CD4-positive, alpha-beta T cell treated with Interleukin-4 for 4 hours (primary cell): ENCODE measurements at places on chromosomes 2 and 18.

- no peak for DNase-seq
Observed at GRCh38 chr2:70085711-70086277, 1.5 kb upstream of the PCBP1 start.

GRCh38 chr18:35933982-35934381 lies 38.5 kb upstream of the RMP24 start:
- DNase-seq = no peak

DNA sequence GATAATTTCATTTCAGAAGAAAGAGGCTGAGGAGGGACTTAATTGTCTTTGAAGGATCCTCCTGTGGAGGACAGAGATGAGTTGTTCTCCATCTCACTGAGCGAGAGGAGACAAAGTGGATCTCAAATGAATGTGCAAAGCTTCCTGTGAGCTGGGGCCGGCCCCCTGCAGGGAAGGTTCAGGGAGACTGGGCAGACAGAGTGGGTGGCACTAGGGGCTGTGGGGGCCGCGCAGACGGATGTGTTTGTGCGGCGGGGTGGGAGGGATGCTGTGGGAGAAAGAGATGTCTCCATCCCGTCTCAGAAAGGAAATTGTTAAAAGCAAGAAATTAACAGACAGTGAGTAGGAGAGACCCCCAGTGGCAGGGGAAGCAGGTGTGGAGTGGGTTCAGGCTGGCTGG lies 29.1 kb downstream of the KLHL29 start:
- no peak for DNase-seq

- no peak for DNase-seq
Observed at GRCh38 chr2:104855221-104856085, 1.5 kb downstream of the POU3F3 start.

DNA sequence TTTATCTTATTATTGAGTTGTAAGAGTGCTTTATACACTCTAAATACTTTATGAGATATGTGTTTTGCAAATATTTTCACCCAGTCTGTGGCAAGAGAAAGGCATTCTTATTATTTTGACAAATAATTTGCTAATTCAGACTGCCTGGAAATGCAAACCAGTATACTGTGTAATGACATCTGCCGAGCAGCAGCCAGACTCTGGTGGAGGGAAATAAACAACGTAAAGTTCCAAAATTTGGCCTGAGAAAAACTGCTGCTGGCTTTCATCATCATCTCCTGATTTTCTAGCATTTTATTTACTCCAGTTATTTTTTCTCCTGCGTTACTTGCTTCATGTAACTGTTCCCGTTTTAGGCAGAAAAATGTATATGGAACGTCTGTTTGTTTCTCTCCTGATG lies 161.6 kb downstream of the RNF152 start:
- no peak for DNase-seq

DNA sequence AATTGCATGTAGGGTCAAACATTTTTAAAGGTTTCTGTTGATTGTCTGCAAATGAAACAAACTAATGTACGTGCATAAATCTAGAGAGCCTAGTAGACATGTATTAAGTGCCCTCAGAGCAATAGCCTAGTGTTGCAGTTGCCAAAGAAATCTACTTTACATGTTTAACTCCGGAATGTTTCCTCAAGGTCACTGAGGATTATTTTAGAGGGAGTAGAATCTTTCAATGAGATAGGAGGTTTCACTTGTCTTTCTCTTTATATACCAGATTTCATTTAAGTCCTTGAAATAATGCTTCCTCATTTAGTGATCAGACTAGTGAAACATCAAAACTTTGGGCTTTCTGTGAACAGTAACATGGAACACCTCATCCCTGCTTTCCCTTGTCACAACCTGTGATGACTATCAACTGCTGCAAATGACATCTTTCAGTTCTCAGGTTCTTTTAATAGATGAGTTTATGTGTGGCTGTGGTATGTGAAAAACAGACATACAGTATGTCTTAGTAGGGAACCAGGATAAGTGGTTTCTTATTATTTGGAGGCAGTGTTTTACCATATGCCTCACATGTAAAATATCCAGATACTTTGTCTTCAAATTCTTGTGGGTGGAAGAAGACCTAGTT lies 5.5 kb downstream of the UBE2E3 start:
- no peak for DNase-seq

DNA sequence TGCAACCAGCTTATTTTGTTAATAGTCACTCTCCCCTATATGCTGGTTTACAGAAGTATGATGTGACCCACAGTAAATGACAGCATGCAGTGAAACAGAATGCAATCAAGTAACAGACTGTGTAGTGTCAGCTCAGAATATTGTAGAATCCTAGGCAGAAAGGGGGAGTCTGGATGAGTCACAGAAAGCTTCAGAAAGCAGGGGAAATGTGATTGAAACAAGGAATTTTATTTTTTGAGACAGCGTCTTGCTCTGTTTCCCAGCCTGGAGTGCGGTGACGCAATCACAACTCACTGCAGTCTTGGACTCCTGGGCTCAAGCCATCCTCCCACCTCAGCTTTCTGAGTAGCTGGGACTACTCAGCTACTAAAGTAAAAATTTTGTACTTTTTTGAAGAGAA lies 219.9 kb upstream of the FBXO11 start:
- no peak for DNase-seq

DNA sequence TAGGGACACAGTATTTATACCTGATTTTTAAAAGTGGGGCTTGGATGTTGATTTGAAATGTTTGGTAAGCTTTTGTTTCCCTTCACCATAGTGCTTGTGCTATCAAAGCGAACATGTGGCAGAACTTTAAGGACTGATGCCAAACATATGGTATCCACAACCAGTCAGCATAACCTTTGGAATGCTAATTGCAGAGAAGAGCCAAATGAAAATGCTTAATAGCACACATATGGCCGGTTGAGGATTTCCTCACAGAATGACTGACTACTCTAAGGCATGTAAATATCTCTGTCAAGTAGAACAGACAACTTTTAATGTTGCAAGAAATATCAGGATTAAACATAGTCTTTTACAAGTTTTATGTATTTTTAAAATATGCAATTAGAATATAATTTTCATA lies 120.9 kb upstream of the COL3A1 start:
- DNase-seq = no peak

- DNase-seq = no peak
Observed at GRCh38 chr2:199895406-199895805, 15.7 kb upstream of the C2orf69 start.
